Suprapubic skin (tissue), 4 donors: ENCODE measurements at places on chromosomes 2 and 18. TPM values are rescaled to one million over a fixed set of nuclear protein-coding genes. Genes with fewer than 3 reads are reported as not detected.

DNA sequence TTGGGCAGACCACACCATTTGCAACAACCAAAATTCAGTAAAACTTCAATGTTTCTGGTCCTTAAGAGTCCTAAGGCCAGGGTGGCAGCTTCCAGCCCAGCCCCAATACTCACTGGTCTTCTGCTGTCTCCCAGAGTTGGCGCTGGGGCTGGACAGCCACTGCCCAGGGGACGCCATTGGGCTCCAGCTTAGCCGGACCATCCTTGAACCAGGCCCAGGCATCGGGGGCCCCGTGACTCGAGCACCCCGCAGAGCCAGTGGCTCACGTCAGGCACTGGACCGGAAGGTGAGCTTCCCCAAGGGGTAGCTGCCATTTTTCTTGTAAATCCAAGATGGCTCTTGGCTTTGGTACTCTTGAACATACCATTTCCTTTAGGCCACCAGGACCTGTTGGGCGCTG lies 21.8 kb downstream of the SNED1 start:
- H3K36me3 ChIP-seq, result peaks cover 6% of the 10 kb centered on the region
- H3K27me3 ChIP-seq, result no peaks in the 10 kb centered on the region
- DNase-seq, result no peak
- no peak overlapping the region for H3K4me3 ChIP-seq

Gene HOXD3
- 0.55 TPM for total RNA-seq

GRCh38 chr2:14401873-14402272 lies 230.6 kb upstream of the LRATD1 start:
- no peak overlapping the region for H3K4me3 ChIP-seq
- no peaks in the 10 kb centered on the region for H3K27me3 ChIP-seq
- no peaks in the 10 kb centered on the region for H3K4me1 ChIP-seq
- no peak for DNase-seq

Gene SFXN5
- total RNA-seq, result 22.1 TPM

GRCh38 chr2:217096474-217097225 lies 236.8 kb upstream of the TNP1 start:
- no peaks in the 10 kb centered on the region for H3K4me1 ChIP-seq
- H3K4me3 ChIP-seq, result no peak overlapping the region
- H3K27me3 ChIP-seq, result no peaks in the 10 kb centered on the region
